Kasumi-1 (cell line): ENCODE measurements at places on chromosomes 3 and 15.

GRCh38 chr3:196627918-196628231 is 11.6 kb upstream of the NRROS start:
- DNase-seq, result no peak

DNA sequence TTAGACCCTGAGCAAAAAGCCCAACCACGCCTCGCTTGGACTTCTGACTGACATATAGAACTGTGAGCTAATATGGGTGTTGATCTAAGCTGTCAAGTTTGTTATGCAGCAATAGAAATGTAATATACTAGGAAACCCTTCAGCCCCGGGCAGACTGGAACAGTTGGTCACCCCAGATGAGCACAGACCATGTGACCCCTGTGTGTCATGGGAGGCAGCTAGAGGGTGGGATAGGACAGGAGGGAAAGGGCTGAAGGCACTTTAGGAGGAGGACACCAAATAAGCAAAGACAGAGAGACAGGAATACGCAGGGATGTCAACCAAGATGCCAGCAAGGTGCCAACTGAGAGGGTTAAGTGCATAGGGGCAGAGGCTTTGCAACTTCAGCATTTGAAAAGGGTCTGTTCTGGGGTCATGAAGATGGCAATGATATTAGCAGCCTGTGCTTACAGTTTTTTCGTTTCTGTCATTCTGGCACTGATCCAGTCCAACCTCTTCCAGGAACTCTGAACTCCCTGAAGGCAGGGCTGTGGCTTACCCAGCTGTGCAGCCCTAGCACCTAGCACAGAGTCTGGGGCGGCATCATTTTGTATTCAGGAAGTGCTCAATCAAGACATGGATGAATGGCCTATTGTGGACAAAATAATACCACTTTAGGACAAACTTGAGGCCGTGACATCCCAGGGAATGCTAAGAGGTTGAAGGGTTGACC is 51.4 kb downstream of the HES1 start:
- no peak for DNase-seq

- no peak for DNase-seq
Observed at GRCh38 chr15:46344915-46345314, 710.1 kb downstream of the SQOR start.

- DNase-seq, result no peak
Observed at GRCh38 chr3:189841473-189842205, 210.4 kb downstream of the TP63 start.

- no peak for DNase-seq
Observed at GRCh38 chr3:264394-265156, 68.0 kb downstream of the CHL1 start.

DNA sequence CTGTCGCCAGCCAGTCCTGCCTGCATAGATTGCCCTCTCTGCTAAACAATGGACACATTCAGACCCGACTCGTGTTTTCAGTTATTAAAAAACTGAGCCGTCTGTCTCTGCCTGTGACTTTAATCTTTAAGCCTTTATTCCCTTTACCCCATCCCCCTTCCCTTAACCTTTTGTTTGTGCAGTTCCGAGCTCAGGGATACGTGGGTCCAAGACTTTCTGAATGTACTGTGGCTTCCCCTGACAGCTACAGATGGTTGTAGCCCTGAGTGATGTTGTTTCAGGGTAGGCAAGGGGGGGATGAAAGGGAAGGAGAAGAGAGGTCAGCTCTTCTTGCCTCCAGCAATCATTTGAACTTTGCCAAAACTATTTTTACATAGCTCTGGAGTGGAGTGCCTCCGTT is 44.6 kb downstream of the EEFSEC start:
- no peak for DNase-seq

GRCh38 chr3:138360869-138361525 is 12.6 kb downstream of the MRAS start:
- DNase-seq, result no peak

DNA sequence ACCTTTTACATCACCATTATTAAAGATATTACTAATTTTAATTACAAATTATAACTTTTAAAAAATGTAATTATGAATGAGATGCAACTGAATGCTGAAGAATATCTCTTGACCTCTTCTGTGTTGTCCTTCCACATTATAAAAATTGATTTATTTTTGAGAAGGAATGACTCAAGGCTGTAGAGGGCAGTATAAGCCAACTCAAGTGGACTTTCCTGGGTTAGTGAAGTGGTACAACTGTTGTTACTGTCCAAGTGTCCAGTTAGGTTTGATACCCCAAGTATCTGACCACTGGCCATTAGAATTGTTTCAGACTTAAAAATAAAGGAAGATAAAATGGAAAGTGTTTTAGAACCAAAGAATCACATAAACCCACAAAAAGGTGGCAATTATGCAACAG is 51.9 kb downstream of the BBX start:
- DNase-seq, result peak; percentile 11

GRCh38 chr3:105791131-105791530 is 77.7 kb downstream of the CBLB start:
- no peak for DNase-seq

DNA sequence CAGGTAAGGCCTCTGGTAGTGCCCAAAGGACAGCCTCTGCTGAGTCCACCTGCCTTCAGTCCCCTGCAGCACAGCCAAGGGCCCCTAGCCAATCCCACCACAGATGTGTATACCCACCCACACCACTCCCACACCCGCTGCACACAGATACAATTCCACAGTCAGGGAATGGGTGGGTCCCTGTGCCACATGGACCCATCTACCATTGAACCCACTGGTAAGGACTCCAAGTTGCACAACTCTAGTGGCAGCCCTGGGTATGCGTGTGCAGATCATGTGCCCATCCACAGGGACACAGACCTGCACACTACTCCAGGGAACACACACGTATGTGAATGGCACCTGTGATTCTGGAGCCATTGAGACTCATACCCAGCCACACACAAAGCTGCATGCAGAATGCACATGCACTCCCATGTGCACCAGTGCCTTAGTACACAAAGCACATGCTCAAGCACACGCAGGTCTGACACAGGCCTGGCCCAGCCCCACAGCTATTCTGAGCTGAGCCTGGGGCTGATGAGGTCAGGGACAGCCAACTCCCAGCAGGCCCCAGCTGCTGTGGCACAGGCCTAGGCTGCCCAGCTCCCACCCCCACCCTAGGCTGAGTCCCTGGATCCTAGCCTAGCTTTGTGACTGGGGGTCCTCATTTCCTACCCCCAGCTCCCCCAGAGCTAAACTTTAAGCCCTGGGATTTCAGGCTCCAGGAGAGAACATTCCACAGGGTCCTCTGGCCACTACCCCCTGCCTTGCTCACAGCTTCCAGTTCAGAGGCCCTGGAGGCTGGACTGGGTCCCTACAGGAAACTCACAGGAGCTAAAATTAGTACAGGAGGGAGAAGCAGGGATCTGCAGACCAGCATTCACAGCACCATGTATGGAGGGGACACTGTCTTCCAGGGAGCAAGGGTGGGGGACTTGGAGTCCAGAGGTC is 2.7 kb upstream of the ALS2CL start:
- peak; percentile 40 for DNase-seq

GRCh38 chr3:10292505-10293419 is at the start of gene GHRL:
TSS of gene GHRL (minus strand) at chr3:10292947. CDS start at chr3:10290180, 2,767 bp downstream.
- peak; percentile 88 for DNase-seq

DNA sequence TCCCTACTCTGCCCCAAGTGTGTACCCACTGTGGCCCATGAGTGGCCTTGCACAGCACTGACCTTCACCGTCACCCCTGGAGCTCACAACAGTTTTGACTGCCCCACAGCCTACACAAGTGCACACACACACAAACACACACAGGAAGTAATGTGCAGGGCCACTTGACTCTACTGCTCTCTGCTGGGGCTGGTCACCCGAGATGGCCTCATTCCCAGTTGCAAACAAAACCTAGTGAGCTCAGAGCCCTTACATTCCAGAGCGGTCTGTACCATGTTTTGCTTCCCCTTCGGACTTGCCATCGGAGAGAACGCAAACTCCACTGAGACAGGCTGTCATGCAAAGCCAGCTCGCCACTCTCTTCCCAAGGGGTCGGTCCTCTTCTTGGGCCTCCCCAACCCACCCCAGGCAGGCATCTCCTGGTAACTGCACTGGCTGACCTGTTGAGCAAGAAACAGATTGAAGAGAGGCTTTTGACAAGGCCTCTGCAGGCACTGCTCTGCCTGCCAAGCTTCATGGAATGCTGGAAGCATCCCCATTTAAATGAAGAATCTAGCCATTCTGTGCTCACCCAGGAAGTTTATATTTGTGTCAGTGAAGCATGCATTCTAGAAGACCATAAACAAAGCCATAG is 232.0 kb upstream of the IGF1R start:
- DNase-seq, result no peak

DNA sequence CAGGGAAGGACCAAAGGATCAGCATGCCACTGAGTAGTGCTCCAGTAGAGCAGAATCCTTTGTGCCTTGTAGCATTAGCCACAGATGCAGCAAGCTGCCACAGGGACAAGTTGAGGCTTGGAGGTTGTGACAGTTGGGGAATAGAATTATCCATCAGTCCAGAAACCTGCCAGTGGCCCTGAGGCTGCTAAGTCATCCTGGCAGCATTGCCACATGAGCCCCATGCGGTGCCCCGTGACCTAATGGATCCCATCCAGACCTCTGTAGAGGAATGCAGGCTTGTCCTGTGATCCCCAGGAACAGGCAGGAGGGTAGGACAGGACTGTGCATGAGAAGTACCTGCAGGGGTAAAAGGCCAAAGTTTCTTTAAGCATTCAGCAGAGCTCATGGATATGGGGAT is 51.7 kb downstream of the BOC start:
- no peak for DNase-seq

DNA sequence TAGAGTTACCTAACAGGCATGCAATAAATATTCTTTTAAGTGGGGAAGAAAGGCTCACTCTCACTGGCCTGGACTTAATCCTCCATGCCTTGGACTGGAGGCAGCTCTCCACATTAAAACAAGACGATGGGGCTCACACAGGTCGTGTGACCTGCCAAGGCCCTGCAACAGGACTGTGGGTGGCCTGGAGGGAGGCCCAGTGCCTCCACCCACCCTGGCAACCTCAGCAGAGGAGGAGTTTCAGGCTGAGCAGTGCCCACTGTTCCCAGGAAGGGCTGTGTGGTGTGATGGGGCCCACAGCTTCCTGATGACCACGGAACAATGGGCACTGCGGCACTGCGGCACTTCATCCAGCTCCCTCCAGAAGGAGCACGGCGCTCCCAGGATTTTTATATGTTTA is 5.5 kb downstream of the UROC1 start:
- no peak for DNase-seq

DNA sequence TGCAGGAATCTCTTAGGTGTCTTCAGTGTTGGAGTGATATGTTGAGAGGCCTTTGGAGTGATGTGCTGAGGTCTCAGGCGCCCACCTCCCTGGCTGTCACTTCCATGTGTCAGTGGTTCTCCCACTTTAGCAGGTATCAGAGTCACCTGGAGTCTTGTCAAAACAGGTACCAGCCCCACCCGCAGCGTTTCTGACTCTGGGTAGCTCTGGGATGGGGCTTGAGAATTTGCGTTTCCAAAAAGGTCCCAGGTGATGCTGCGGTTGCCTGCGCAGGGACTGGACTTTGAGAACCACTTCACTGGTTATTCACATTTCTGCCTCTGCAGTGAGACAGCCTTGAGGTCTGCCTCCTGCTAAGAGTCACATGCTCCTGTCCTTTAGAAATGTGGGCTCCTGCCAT is 15.5 kb downstream of the UMPS start:
- no peak for DNase-seq

- no peak for DNase-seq
Observed at GRCh38 chr3:134846084-134846483, 51.0 kb downstream of the EPHB1 start.

DNA sequence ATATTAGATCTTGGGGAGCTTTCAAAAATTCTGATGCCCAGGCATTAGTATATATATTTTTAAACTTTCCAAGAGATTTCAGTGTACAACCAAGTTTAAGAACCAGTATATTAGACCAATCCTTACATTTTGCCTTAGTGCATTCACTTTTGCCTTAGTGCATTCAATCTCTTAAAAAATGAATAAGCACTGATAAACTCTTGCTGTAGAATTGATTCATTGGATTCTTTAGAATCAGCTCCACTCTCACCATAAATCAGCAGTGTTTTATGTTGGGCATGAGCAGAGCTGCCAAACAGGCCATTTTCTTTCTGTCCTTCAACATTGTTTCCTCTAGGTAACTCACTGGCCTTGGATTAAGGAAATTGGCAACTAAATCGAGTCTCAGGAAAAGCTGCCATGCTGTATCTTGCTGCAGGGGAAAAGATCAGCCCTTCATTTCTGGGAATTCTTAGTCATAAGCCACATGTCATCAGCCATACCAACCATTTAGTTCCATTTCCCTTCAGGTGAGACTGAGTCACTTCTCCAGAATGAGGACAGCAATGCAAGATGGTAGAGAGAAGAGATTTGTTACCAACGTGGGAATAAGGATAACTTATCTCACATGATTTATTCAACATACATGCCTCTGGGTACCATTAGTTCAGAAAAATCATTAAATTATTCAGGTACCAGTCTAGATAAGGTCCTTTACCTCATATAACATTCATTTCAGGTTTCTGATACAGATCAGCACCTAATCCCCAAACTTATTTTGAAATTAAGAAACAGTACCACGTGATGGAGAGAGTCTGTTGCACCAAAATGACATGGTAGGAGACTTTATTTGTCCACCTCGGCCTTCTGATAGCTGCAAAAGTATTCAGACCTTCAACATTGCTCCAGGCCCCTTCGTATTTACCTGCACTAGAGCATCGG is 192.5 kb downstream of the P3H2 start:
- no peak for DNase-seq

GRCh38 chr3:11755276-11755675 is 91.4 kb downstream of the TAMM41 start:
- DNase-seq, result no peak

- no peak for DNase-seq
Observed at GRCh38 chr15:72992841-72993252, 59.4 kb upstream of the NEO1 start.

GRCh38 chr3:194130807-194131589 is 5.0 kb upstream of the HES1 start:
- no peak for DNase-seq

DNA sequence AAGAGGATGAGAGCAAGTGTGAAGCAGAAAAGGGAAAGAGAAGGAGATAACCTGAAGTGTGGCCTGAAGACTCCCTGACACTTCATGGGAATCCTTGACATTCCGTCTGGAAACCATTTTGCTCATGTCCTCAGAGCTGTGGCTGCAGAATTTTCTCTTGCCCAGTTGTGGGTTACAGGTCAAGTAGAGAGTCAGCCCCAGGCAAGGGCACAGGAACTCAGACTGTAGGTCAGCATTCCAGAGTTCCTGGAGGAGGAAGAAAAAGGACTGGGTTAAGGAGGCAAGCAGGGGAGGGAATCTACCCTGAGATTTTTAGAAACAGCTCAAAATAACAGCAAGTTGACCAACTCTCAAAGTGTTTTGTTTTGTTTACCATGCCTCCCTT is 4.1 kb upstream of the THSD4 start:
- DNase-seq, result no peak

GRCh38 chr15:48334260-48334659 is 3.0 kb downstream of the DUT start:
- DNase-seq, result no peak

- DNase-seq, result peak; percentile 74
Observed at GRCh38 chr3:44318891-44319311, 19.7 kb upstream of the TCAIM start.

DNA sequence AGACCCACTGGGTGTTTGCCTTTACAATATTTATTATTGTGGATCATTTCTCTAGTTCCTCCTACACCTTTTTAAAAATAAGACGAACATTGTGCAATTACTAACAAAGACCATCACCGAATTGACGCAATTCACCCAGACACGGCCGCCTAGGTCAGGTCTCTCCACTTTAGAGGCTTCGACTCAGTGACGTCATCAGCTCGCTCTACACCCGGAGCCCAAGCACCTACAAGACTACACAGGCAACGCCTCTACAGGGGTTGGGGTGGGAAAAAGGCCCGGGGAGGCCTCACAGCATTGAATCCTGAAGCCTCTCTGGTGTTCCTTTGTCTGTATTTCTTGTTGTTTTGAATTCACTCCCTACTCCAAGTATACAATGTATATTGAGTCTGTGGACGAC is 16.6 kb downstream of the ZIC4 start:
- no peak for DNase-seq
